Endodermal cell (in vitro differentiated cells): ENCODE measurements at places on chromosomes 7 and 10.
A peak's percentile ranks its signal among the peaks of the same experiment; 100 is the strongest.

GRCh38 chr10:130998642-130999041 lies 312.9 kb downstream of the TCERG1L start:
- H3K27ac ChIP-seq, result no peak overlapping the region
- H3K36me3 ChIP-seq, result no peaks in the 10 kb centered on the region
- H3K4me1 ChIP-seq, result no peaks in the 10 kb centered on the region
- no peak for DNase-seq
- no peaks in the 10 kb centered on the region for H3K27me3 ChIP-seq

GRCh38 chr10:48612236-48612943 lies 7.5 kb upstream of the ARHGAP22 start:
- H3K4me1 ChIP-seq, result no peaks in the 10 kb centered on the region
- H3K27me3 ChIP-seq, result no peaks in the 10 kb centered on the region
- H3K36me3 ChIP-seq, result no peaks in the 10 kb centered on the region
- peak; percentile 22 for DNase-seq
- H3K4me3 ChIP-seq, result no peak overlapping the region

DNA sequence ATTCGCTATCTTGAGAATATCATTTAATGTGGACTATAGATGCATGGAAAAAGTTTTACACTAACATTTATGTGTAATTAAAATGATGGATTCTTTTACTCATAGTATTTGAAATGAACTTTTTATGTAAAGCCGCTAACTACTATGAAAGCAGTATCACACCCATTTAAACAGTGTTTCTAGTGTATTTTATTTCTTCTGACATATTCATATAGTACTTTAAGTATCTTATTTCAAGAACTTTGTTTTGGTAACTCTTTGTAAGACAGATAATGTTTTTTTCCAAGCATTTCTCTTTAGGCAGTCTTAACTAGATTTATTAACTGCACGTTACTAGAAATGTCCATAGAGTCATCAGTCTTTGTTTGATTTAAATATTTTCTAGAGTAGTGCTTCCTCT lies 12.5 kb upstream of the ARMC3 start:
- no peak overlapping the region for H3K4me3 ChIP-seq
- H3K4me1 ChIP-seq, result no peaks in the 10 kb centered on the region
- no peak for DNase-seq
- H3K36me3 ChIP-seq, result no peaks in the 10 kb centered on the region
- H3K27me3 ChIP-seq, result no peaks in the 10 kb centered on the region

DNA sequence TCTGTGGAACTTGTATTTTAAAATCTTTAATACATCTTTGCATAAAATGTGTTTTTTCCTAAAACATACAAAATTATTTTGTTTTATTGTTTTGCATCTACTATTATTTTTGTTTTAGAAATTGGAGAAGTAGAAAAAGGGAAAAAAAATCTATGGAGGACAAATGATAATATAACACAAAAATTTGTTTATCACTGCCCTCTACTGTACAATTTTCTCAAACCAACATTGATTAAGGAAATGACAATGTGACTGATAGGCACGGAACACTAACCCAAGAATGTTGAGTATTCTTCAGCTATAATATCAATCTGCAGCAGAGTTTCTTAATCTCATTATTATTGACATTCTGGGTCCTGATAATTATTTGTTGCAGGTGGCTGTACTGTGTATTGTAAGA lies 9.5 kb upstream of the ING3 start:
- H3K27me3 ChIP-seq, result no peaks in the 10 kb centered on the region
- H3K4me3 ChIP-seq, result no peak overlapping the region
- H3K4me1 ChIP-seq, result no peaks in the 10 kb centered on the region
- H3K36me3 ChIP-seq, result no peaks in the 10 kb centered on the region
- no peak for DNase-seq

GRCh38 chr7:101534015-101534803 lies 94.9 kb downstream of the MYL10 start:
- no peak for DNase-seq
- no peaks in the 10 kb centered on the region for H3K27me3 ChIP-seq
- no peaks in the 10 kb centered on the region for H3K4me1 ChIP-seq
- no peaks in the 10 kb centered on the region for H3K36me3 ChIP-seq
- no peak overlapping the region for H3K27ac ChIP-seq

GRCh38 chr7:27922907-27923641 lies 183.1 kb downstream of the TAX1BP1 start:
- peaks cover 11% of the 10 kb centered on the region for H3K4me1 ChIP-seq
- H3K36me3 ChIP-seq, result no peaks in the 10 kb centered on the region
- no peak for DNase-seq
- no peak overlapping the region for H3K4me3 ChIP-seq
- no peak overlapping the region for H3K27ac ChIP-seq

- H3K4me3 ChIP-seq, result no peak overlapping the region
- no peaks in the 10 kb centered on the region for H3K4me1 ChIP-seq
- no peaks in the 10 kb centered on the region for H3K27me3 ChIP-seq
Observed at GRCh38 chr7:34491899-34492298, 166.1 kb upstream of the NPSR1 start.
